NCI-H524 (cell line): ENCODE measurements at places on chromosomes 6 and 20.

GRCh38 chr20:51306521-51307358 is 235.8 kb downstream of the NFATC2 start:
- peak; percentile 52 for DNase-seq

- no peak for DNase-seq
These were observed 30.1 kb upstream of the NAA20 start for GRCh38 chr20:19987046-19987445.

- no peak for DNase-seq
These were observed 377.1 kb downstream of the CENPW start for GRCh38 chr6:126716826-126717509.

DNA sequence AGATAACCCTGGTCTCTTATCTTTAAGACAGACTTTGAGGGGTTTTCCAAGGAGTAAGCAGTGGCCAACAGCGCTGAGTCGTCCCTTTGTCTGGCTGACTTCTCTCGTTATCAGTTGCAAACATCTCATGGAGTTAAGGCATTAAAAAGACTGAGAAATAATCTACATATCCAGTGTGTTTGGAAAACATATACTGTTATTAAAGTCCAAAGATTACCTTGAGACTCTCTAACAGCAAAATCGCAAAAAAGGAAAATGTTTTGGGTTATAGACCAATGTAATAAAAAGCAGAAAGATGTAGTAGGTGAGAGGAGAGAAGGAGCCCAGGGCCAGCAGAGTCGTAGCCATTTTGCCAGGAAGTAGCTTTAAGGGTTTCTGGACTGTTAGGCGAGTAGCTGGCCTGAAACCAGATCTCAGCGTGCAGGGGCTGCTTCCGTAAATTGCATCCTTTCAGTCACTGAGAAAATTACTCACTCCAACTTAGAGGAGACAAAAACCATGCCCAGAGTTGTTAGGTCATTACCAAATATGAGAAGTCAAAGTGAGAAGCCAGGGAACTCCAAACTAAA is 24.6 kb downstream of the MYLK4 start:
- no peak for DNase-seq

DNA sequence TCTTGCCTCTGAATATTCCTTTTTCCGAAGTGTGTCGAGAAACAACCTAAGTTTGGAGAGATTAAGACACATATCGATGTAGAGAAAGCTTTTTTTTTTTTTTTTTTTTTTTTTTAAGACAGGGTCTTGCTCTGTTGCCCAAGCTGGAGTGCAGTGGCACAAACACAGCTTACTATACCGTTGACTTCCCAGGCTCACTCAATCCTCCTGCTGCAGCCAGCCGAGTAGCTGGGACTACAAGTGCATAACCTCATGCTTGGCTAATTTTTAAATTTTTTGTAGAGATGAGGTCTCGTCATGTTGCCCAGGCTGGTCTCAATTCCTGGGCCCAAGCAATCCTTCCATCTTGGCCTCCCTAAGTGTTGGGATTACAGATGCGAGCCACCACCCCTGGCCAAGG is 21.4 kb downstream of the SLC17A5 start:
- no peak for DNase-seq

DNA sequence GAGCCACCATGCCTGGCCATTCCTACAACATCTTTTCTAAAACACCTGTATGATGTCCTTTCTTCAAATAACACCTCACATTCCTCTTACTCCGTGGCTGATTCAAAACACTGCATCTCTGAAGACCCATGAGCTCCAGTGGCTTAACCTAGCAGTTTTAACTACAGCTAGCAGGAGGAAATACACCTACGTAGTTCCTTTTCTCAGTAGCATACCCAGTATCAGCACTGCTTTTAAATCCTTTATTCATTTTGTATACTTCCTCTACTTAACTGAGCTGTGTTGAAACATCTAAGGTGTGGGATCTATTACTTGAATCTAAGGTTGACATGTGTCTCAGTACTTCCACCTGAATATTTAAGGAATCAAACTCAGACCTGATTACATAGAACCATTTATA is 113.6 kb upstream of the CCDC28A start:
- DNase-seq: no peak

GRCh38 chr6:159688266-159688905 is 4.7 kb downstream of the SOD2 start:
- no peak for DNase-seq

- DNase-seq: no peak
These were observed 81.4 kb upstream of the DUSP22 start for GRCh38 chr6:210778-211374.

- no peak for DNase-seq
These were observed 221.7 kb downstream of the ARHGAP18 start for GRCh38 chr6:129488313-129488712.

GRCh38 chr6:41273714-41274113 is 12.8 kb downstream of the TREM1 start:
- DNase-seq: no peak

GRCh38 chr6:3957321-3957720 is 108.1 kb downstream of the FAM50B start:
- DNase-seq: no peak

GRCh38 chr6:11616200-11616611 is 78.7 kb downstream of the TMEM170B start:
- no peak for DNase-seq

GRCh38 chr6:161635975-161636374 is 362.1 kb upstream of the AGPAT4 start:
- peak; percentile 58 for DNase-seq

GRCh38 chr6:15272562-15272961 is 26.7 kb downstream of the JARID2 start:
- DNase-seq: no peak

GRCh38 chr6:62390401-62390800 is 104.4 kb upstream of the KHDRBS2 start:
- DNase-seq: no peak

- DNase-seq: no peak
These were observed 315.2 kb upstream of the SOX4 start for GRCh38 chr6:21278375-21278745.
